Ascending aorta (tissue), 2 donors: ENCODE measurements at places on chromosomes 6 and 20. TPM values are rescaled to one million over a fixed set of nuclear protein-coding genes. Genes with fewer than 3 reads are reported as not detected.
A peak's percentile ranks its signal among the peaks of the same experiment; 100 is the strongest.

GRCh38 chr6:136037242-136037875 lies 185.9 kb downstream of the PDE7B start:
- no peak for DNase-seq

- no peak for DNase-seq
These were observed 3.8 kb upstream of the EEF1A2 start for GRCh38 chr20:63502671-63503172.

DNA sequence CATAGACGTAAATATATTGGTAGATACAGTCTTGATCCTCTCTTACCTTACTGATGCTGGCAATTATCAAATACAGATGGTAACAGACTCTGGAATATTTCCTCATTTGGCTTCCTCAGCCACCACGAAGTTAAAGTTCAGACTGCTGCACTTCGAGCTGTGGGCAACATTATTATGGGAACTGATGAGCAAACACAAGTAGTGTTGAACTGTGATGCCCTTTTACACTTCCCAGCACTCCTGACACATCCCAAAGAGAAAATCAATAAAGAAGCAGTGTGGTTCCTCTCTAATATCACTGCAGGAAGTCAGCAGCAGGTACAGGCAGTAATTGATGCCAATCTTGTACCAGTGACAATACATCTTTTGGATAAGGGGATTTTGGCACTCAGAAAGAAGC lies 162.7 kb upstream of the NT5E start:
- no peak for DNase-seq

DNA sequence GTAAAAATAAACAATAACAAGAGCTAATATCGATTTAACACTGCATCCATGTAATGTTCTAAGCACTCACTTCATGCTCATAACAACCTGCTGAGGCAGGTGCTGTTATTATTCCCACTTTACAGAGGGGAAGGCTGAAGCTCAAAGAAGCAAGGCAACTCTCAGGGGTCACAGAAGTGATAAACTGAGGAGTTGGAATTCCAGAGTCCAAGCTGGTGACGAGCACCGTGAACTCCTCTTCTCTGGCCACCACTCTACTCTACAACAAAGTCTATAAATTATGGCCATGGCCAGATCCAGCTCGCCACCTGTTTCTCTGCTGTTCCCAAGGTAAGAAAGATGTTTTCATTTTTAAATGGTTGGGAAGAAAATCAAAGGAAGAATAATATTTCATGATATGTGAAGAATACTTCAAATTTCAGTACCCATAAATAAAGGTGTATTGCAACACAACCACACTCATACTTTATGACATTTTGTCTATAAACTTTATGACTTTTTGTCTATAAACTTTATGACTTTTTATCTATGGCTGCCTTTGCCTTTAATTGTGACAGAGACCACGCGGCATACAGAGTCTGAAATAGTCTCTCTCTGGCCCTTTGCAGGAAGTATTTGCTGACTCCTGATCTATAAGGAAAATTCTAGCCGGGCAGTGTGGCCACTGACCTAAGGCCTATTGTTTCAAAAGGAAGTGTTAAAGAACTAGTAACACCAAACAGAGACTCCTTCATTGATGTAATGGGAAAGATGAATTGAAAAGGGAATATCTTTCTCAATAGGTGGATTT lies 113.2 kb upstream of the KCNG1 start:
- DNase-seq, result peak; percentile 15

Gene ACSS1
- 19.5 TPM for total RNA-seq

- no peak for DNase-seq
These were observed 20.4 kb downstream of the MAFB start for GRCh38 chr20:40668449-40669228.

Gene BCAS1
- not detected for total RNA-seq

Gene OTOR
- total RNA-seq, result not detected

DNA sequence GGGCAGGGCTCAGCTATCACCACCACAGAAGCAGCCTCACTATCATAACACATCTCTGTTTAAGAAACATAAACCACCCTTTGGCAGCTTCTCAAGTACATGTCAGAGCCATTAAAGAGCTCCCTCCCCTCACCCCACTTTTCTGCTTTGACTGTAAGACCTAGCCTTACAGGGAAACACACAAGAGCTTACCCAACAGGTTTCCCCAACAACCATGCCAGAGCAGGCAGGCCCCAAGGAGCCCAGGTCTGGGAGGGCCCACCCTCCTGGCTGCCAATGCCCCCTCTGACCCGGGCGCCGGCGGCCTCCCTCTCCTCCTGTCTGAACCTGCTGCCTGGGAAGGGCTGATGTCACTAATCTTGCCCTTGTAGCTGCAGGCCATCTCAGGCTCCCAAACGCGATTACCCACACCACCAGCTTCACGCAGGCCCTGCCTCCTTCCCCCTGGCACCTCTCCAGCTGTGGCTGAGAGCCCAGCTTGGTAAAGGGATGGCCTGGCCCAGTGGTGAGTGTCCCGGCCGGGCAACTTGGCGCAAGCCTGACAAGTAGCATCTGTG lies 402.0 kb downstream of the MAFB start:
- no peak for DNase-seq

DNA sequence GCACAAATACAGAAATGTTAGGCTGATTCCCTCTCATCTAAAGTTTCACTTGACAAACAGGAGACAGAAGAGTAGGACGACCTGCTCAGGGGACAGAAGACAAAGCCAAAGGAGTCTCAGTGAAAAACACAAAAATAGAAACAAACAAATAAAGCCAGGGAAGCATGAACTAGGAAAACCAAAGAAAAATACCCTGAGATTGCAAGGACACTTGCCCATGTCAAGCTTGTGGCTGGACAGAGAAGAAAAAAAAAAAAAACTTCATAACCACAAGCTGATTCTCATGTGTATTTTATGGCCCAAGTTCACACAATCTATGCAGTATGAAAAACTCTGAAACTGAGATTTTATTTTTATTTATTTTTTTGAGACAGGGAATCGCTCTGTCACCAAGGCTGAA lies 85.6 kb upstream of the BEND6 start:
- no peak for DNase-seq

Gene ULBP1
- total RNA-seq, result 3.8 TPM
